Stimulated activated CD8-positive, alpha-beta memory T cell treated with anti-CD3 and anti-CD28 coated beads, Interleukin-4, amount 100 ng/mL, for 1 hour (primary cell): ENCODE measurements at places on chromosomes 2 and 18.

GRCh38 chr2:218312267-218312756 lies 20.0 kb upstream of the TMBIM1 start:
- DNase-seq = no peak

DNA sequence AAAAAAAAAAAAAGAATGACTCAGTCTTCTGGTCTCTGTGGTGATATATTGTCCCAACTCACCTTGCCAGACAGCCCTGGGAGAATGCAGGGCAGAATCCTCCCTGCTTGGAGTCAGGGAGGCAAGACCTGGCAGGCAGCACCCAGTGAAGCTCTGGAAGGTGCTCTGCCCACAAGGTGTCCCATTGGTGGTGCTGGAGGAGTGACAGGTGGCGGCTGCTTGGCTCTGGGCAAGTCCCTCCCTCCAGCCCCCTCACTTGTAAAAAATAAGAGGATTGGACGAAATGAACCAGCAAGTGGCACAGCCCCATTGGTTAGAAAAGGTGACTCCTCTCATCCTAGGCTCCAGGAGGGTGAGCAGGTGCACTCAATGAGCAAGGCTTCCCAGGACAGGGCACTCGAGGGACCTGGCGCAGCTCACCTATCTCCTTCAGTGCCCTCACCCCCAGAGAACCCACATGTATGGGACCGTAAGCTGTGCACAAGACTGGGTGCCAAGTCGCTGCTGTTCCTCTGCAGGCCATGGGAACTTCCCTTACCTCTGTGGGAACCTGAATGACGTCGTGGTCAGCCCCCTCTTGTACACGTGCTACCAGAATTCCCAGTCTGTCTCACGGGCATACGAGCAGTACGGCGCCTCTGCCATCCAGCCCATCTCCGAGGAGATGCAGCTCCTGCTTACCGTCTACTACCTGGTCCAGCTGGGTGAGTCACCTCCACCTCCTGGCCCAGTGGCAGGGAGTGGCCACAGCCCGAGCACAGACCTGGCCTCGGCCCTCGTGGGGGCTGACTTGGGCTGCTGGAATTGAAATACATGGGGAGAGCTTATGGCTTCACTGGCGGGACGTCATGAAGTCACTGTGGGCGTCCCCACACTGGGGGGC lies 54.6 kb downstream of the GREB1 start:
- DNase-seq = no peak

DNA sequence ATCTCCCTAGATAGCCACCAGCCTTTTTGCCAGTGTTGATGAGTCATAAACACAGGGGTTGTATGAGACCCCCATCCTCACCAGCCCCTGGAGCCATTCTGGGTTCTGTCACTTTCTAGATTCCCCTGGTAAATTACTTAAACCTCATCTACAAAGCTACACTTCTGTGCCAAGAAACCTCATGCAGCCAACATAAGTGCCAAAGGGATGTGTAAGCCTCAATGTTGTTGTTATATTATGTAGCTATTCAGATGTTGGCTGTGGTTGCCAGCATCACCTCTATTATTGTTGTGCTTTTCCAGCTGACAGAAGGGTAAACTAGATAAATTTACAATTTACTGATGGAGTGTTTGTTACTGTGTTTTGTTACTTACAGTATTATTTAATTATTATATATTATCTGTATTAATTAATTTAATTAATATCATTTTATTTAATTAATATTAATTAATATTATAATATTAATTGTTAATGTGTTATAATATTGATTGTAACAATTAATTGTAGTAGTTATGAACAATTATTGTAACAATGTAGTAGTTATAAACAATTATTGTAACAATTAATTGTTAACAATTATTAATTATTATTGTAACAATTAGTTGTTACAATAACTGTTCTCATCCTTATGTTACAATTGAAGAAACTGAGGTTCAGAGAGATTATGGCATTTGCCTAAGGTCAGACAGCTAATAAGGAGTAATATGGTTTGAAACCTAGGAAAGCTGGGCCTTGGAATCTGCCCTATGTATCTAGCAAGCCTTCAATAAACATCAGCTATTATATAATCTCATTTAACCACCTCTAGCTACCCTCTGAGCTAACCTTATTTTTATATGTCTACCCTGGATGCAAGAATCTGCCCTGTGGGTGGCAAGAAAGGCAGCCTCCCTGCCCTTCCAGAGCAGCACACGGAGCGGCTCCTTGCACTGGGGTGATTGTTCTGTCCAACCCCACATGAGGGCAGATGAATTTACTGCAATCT lies 36.1 kb downstream of the PSTPIP2 start:
- no peak for DNase-seq

DNA sequence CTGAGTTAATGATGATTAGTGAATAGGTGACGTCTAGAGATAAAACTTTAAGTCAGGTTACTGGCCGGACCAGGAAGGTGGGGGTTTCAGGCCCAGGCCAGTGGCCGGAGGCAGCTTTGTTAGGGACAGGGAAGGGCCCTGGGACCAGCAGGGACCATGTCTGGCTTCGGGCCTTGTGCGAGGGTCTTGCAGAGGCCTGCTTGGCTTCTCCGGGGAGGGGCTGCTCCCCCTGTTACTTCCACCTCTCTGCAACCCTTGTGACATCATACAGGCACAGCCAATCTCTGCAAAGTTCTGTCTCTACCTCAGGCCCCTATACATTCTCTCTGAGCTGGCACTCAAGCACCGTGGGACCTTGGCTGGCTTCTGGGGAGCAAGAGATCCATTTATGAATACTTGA lies at the start of gene ALLC:
ALLC (plus strand) TSS at position 320 of the 400 bp plus-strand sequence. CDS start 12,958 bp downstream, outside the sequence.
- DNase-seq = no peak

DNA sequence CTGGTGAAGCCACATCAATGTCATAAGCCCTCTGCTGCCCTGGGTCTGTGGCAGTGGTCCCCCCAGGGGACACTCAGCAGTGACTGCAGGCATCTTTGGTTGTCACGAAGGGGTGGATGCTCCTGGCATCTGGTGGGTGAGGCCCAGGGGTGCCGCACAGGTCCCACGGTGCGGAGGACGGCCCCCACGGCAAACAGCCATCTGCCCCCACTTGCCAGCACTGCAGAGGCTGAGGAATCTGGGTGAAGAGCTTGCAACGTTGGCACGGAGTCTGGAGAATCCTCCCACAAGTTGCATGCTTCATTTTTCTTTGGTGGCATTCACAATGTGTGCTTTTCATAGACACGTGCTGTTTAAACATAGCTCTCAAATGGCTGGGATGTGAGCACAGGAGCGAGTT lies 105.1 kb upstream of the PXDN start:
- DNase-seq = no peak

DNA sequence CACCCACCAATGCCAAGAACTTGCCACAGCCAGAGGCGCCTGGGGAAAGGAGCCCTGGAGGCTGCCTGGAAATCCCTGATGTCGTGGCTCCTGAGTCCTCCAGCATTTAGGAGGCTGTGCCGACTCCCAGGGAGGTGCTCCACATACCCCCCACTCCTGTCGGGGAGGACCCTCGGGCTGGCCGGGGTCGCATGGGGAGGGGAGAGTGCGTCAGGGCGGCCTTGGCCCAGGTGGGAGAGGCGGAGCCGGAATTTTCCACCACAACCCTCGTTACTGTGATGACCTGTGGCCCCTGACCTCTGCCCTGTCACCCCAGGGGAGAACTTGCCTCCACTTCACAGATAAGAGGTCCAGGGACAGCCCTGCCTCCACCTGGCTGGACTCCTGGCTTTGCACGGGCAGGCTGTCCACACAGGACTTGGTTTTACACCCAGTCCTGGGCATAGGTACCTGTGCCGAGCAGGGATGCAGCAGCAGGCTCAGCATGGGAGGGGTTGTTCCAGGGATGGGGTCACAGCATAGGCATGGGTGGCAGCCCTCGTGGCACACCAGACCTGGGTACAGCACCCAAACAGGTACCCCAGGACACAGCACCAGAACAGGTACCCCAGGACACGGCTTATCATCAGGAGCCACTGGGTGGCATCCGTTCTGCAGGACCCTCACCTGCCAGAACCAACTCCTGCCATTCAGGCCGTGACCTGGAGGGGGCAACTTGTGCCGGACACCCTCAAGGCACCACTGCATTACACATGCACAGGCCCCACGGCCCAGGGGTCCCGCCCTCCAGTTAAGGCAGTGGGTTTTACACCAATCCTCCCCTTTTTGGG lies 12.3 kb upstream of the AGXT start:
- no peak for DNase-seq

GRCh38 chr2:17822445-17823117 lies 6.3 kb downstream of the MSGN1 start:
- no peak for DNase-seq
